Activated CD4-positive, alpha-beta T cell treated with anti-CD3 and anti-CD28 coated beads, Interleukin-2, amount 50 U/mL, for 48 hours (primary cell): ENCODE measurements at places on chromosomes 7 and 10.

DNA sequence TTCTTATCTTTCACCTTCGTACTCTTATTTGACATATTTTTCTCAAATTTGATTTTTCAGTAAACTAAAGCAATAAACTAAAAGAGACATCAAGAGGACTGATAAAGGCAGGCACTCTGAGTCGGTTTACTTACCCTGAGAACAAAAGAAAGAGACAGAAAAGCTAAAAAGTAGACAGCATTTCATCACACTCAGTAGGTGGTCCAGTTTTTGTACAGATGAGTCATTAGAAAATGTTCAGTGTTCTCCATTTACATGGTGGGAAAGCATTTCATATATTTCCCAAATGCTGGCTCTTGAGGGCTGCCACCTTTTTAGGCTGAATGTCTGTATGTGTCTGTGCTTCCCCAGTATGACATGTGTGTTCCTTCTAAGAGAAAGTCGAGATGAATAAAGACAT lies 52.7 kb downstream of the NHLRC2 start:
- DNase-seq, result no peak

- peak; percentile 17 for DNase-seq
Measured at GRCh38 chr10:8498881-8499280, 444.4 kb downstream of the GATA3 start.

DNA sequence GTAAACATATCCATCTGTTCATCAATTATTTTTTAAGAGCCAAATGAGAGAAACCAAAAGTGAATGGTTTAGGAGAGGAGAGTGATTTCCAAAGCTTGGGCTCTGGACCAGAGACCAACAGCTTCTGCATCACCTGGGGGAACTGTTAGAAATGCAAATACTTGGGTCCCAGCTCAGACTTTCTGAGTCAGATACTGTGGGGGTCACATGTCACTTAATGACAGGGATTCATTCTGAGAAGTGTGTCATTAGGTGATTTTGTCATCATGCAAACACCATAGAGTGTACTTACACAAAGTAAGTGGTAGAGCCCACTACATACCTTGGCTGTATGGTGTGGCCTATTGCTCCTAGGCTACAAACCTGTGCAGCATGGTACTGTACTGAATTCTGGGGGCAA lies 128.5 kb upstream of the PRR15 start:
- DNase-seq, result no peak

DNA sequence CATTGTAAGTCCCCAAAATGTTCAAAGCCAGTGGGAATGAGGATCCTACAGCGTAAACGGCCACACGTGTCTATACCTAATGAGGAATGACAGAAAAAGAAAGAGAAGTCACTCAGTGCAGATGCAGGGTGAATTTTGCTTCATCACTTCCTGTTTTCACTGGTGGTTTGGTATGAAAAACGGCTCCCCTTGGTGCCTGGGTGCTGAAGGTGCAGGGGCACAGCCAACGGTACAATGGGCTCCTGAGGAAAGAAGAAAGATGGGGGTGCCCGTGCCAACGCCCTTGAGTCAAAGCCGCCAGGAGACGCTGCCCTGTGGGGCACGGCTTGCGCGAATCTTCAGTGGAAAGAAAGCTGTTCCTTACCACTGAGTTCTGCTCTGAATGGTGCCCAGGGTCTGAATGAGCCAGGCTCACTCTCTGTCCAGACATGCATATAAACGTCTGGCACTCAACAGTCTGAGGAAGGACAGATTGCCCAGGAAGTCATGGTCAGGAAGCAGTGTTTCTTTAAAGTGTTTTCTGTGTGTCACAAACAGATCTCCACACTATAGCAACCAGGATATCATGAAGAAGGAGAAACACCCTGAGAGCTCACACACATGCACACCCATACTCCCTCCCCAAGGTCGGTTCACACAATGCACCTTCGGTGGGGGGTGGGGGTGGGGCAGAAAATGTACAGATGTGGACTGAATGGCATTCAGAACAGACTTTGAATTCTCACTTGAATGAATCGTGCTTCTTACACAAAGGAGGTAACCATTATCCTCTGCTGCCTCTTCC lies 105.8 kb downstream of the ELMO1 start:
- DNase-seq, result peak; percentile 66

DNA sequence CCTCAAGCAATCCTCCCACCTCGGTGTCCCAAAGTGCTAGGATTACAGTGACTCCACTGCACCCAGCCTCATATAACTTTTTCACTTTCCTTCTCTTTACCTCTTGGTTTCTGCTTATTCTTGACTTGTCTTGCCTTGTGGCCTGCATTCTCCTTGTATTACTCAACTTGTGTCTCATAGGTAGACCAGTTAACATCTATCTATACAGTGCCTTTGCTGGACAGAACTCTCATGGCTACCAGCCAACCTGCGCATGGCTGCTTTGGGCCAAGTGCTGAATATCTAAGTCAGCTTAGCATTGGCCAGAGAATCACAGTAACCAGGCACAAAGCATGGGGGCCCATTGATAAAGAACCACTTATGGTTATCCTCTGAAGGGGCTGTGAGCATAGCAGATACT lies 42.6 kb upstream of the ZNRF2 start:
- no peak for DNase-seq

DNA sequence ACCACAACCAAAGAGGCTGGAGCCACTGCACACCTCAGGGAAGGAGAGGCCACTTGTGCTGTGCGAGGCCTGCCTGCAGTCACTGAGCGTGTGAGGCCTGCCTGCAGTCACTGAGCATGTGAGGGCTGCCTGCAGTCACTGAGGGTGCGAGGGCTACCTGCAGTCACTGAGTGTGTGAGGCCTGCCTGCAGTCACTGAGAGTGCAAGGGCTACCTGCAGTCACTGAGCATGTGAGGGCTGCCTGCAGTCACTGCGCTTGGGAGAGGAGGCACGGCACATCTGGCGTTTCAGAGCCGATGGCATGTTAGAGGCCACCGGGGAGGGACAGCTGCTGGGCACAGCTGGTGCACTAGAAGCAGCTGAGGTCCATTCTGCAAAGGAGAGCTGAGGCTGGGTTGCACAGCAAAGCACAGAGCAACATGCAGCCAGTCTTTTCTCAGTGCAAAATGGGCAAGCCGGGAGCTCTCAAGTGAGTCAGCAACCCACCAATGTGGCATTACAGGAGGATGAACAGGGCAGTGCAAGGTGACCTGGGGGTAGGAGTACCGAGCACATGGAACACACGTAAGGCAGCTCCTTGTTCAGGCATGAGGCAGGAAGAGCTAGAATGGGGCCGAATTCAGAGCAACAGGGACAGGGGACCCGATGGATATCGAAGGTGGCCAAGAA lies 540.1 kb downstream of the PTPRN2 start:
- no peak for DNase-seq

GRCh38 chr10:1169981-1170866 lies 114.0 kb downstream of the WDR37 start:
- DNase-seq, result no peak

DNA sequence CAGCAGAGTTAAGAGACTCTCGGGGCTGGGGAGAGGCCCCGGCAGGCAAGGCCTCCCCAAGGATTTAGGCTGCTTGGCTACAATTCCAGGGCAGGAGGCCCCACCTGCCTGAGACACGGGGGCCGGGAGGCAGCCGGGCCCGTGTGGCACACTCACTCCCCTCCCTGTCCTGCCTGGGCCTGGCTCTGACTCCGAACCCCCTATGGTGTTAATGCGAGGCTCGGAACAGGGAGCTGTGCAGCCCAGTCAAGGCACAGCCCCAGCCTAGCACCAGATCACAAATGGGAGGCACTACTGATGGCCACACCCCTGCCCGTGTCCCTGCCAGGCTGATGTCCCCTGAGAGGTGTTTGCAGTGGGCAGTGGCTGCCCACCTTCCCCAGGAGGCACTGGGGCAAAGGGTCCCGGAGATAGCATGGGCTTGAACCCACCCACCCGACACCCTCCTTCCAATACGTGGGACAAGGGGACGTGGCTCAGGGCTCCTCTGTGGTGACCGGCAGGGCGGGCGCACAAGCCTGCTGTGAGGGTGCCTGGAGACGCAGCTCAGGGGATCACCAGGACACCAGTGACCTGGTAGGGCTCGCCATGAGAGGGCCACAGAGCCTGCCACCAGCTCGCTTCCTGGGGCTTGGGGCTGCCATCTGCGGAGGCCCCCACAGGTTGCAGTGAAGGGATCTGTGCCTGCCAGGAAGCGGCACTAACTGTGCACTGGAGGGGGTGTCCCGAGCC lies 37.0 kb downstream of the DPYSL4 start:
- no peak for DNase-seq

DNA sequence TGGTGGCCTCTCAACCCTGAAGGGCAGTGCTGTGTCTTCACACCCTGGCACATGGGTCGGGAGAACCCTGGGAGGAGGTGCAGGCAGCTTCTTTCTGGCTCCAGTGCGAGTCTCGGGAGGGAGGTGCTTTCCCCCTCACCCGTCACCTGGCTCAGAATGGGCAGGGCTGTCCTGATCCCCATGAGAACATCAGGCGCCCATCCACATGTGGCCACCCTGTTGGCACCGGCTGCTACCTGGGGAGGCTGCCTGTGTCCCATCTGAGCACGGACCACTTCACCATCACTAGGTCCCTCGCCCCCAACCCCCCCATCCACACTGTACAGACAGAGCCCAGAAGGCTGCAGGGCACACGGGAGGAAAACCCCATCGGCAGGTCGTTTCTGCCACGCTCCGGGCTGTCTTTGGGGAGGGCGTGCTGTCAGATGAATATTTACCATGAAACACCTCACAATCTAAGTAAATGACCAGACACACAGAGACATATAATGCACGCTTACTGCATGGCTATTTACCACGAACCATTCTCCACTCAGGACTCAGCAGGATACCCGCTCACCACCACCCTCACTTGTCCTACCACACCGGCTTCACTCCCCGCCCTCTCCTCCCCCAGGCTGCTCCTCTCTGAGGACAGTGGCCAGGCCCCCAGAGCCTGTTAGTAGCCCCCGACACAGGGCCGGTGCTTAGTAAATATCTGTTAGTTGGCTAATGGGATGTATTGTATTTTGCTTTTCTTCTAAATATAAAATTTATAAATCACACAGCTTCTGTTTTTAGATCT lies 282.2 kb downstream of the DNAJB6 start:
- no peak for DNase-seq

- no peak for DNase-seq
Measured at GRCh38 chr7:131355917-131356777, 28.5 kb downstream of the MKLN1 start.

DNA sequence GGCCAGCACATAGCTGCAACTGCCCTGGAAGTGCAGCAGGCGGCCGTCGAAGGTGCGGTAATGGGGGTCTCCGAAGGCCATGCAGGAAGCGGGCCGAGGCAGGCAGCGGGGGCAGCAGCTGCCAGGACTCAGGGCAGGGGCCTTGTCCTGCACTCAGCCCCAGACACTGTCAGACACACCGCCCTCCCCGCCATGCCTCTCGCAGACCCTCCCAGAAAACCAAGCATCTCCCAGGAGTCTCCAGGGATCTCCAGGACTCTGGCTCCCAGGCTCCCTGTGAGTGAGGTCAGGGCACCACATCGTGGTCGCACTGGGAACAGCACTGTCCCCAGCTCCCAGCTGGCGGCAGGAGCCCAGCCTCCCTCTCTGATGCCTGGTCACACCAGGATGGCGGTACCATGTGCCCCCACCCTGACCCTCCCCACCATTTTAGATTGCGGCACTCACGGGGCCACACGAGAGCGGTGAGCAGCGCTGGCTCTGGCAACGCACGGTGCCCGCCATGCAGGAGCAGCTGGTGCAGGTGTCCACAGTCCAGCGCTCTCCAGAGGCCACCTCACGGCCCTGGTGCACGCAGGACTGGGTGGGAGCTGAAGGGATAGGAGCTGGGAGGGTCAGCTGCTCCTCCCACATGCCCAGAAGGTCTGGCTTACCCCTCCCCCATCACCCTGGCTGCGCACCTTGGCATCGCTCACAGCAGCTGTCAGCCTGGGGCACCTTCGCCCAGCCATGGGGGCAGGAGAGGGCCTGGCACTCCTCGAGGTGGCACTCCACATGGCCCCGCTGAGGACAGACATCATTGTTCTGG lies 17.5 kb downstream of the ATP6V1F start:
- peak; percentile 41 for DNase-seq

- no peak for DNase-seq
Measured at GRCh38 chr10:36303896-36304295, 661.8 kb upstream of the FZD8 start.

DNA sequence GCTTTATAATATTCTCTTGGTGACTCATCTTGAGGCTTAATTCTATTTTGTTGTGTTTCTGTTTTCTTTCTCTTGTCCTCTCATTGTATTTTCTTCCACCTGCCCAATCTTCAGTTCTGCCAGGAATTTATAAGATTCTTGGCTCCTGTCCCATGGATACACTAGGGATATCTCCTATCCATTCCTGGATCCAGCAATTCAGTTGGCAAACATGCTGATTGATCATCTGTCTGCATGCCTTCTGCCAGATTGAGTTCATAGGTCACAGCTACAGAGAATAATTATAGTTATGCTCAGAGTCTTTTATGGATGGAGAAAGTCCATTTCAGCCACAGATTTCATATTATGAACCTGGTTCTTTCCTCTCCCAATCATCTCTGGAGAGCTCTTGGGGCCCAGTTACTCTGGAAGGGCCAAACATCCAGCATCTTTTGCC lies 140.4 kb upstream of the MAGI2 start:
- no peak for DNase-seq

GRCh38 chr7:31336202-31337001 lies 4.1 kb downstream of the NEUROD6 start:
- DNase-seq, result no peak

- DNase-seq, result no peak
Measured at GRCh38 chr7:17690030-17690429, 250.3 kb downstream of the SNX13 start.

GRCh38 chr10:125236091-125236490 lies 75.7 kb upstream of the CTBP2 start:
- DNase-seq, result no peak

DNA sequence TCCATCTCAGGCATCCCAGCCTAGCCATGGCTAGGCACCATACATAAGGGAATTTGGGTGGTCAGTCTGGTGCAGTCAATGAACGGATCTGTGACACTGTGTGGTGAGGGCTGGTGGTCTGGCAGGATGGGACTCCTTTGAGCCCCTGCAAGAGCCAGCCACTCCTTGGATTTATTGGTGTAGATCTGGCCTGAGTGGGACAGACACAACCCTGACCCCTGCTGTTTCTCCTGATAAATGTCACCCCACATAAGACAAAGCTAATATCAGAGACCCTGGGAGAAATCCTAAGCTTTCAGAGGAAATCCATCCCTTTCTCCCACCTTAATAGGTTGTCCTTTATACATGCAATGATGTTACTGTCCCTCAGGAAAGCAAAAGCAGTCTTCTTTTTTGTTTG lies 2.3 kb downstream of the FBXO24 start:
- no peak for DNase-seq
